Stimulated activated CD8-positive, alpha-beta memory T cell treated with anti-CD3 and anti-CD28 coated beads, Interleukin-15, amount 100 ng/mL, for 4 hours (primary cell): ENCODE measurements at places on chromosomes 7 and 10.

DNA sequence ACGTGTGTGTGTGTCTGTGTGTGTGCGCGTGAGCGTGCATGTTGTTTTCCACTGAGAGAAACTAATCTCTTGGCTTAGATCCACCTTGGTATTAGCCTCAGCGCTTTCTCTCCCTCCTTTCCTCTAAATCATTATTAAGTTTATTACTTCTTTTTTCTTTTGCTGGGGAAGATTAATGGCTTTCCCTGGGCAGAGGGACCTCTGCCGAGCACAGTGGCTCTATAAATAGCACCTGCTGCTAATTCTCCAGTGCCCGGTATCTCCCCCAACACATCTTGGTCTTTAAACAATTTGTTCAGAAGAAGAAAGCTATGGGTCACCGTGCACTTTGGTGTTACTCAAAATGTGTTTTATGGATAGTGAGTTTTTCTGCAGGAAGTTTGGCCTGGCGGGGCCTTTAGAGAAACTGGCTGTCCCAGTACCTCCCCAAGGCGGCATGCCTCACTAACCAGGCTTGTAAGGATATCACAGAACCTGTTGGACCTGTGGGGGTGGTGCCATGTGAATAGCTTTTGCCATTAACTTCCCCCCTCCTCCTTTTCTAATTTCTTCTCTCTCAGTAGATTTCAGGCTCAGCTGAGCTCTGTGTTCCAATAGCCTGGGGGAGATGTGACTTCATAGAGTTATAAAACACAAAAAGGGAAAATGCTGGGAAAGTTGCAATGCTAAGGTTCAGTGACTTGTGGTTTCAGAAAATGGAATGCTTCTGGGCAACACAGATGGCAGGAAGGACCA lies 70.1 kb upstream of the RAB11FIP2 start:
- DNase-seq: no peak

- no peak for DNase-seq
Measured at GRCh38 chr10:436911-437665, 252.4 kb downstream of the DIP2C start.

DNA sequence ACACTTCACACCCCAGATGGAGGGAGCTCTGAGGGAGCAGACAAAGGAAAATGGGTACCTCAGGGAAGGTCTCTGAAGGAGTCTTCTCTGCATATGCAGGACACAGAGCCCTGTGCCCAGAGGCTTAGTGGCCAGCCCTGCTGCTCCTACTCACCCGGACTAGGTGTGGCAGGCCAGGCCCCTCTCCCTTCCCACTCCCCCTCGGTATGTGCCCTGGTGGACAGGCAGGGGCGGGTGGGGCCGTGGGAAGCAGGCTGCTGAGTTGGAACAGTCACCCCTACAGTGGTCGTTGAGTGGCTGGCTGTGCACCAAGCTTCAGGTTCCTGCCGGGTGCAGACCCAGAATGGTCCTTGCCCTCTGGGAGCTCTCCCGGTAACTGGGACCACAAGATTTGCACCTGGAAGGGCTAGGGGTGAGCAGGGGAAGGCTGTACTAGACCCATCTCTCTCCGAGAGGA lies 68.6 kb downstream of the ZMIZ1 start:
- DNase-seq: no peak

DNA sequence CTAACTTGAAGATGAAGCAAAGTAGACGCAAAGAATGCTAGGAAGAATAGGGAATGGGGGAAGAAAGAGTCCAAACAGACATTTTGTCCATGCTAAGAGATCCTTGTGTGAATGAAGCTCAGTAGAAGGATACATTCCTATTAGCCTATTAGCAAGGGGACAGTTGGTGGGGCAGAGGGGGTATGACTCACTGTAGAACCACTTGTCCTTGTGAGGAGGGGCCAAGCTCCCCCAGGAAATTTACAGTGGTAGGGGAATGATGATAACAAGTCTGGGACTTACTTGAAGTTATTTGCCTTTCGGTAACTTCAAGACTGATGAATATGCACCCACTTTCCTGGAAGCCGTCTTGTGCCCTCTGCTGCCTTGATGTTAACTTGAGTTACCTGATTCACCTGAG lies 17.2 kb upstream of the SYPL1 start:
- no peak for DNase-seq

DNA sequence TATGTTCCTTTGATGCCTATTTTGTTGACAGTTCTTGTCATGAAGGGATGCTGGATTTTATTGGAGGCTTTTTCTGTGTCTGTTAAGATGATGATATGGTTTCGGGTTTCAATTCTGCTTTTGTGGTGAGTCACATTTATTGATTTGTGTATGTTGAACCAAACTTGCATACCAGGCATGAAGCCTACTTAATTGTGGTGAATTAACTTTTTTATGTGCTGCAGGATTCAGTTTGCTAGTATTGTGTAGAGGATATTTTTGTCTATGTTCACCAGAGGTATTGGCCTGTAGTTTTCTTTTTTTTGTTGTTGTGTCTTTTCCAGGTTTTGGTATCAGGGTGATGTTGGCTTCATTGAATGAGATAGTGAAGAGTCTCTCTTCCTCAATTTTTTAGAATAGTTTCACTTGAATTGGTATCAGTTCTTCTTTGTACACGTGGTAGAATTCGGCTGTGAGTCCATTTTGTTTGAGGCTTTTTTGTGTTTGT lies 345.9 kb downstream of the KIF20B start:
- no peak for DNase-seq

DNA sequence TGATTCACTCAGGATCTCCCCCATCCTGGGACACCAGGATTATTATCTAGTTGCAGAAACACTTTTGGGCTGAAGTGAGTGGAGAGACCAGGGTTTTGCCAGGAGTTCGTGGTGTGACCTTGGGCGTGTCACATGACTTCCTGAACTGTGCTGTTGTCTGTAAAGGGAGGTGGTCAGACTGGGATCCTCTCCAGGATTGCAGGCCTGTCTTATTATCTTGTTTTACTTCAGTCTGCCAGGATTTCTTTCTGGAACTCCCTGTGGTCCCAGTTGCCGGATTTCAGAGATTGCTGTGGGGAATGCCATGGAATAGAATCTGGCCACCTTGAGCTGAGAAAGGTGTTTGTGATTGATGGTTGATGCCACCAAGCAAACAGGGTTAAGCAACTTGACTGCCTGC lies 35.8 kb downstream of the CRCP start:
- no peak for DNase-seq
